ENCODE measurements at places on chromosomes 4 and X.
A peak's percentile ranks its signal among the peaks of the same experiment; 100 is the strongest.

DNA sequence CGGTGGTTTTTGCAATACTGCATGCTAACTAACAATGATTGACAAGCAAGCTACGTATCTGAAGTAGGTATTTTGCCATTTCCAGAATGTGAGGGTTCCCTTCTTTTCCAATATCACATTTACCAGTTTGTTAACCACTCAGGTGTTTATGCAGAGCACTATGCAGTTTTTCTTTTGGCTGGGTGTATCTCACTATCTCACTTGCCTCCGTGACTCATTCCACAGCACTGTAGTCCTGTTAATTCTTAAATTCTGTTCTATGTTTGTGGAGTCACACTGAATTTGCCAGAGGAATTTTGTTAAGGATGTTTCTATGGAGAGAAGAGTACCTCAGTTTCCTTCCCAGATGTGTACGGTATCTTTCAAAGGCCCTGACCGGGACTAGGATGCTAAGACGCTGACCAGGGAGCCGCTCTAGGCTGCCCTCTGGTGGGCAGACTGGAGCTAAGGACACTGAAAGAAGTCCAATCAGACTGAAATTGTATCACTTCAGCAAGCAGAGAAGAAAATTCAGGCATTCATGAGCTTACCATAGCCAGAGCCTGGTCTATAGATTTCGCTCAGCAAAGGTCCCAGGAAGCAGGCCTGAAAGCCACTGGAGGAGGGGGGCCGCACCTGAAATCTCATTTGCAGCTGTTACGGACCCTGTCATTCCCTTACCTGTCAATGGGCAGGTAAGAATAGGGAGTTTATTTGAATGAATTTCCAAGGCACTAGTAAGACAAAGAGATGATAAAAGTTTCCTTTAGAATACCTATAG, 388.4 kb upstream of the SPOCK3 start:
- no peak for DNase-seq

DNA sequence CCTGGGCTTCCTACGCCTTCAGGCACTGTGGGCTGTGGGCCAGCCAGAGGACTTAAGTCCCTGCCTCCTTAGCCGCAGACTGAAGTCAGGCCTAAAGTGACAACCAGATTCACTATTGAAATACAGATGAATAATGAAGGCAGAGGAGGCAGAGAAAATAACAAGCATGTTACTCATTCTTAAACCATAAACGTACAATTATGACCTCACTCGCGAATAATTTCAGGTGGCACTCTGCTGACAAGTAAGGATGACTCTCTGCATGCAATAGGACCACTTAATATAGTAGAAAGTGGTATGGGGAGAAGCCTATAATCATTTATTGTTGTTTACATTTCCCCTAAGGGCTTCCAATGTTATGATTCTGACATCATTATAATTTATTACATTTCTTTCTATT, 409.2 kb upstream of the FGF13 start:
- DNase-seq: no peak

GRCh38 chrX:65536291-65536690, 1.7 kb upstream of the LAS1L start:
- DNase-seq: peak; percentile 45

DNA sequence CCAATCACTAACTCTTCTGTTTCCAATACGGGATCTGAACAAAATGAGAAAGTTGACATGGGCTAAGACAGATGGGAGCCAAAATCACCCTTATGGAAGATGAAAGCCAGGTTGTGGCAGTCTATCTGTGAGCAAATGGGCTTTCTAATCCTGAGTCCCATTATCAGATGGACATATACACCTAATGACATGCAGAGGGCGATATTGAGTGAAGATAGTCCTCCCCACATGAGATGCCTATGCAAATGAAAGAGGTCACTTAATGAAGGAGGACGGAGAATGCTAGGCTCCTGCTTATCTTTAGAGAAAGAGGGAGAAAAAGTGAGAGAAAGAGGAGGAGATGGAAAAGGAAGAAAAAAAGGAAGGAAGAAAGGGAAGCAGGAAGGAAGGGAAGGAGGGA, 547.5 kb downstream of the NLGN4X start:
- DNase-seq: no peak

DNA sequence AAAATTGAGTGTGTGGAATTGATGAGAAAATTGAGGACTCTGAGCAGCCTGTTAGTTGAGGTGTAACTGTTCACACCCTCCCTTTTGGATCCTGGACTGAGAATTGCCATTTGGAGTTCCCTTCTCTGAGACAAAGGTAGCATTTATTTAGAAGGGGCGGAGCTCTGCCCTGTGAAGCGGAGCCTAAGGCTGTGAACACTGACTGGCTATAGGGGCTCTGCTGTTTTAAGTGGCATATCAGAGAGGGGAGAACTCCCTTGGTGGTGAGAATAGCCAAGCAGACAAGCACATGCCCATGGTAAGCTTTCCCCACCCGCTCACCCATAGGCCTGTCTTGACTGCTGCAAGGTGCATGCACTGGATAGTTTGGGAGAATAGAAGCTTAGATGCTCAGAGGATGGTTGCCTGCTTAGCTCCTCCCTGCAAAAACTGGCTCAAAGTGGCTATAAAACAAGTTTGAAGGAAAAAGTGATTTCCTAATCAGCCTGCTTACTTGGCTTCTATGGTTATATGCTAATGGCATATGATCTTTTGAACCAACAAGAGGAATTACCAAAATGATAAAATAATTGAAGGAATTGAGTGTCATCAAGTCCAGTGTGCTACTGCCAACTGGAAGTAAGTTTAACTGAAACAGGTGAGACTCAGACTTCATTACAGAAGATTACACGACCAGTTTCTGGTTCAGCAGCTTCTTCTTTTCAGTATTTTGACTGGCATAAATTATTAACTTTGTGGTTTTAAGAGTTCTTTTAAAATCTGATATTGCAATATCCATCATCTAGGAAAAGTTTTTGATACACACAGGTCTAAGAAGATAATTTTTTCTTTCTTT, 108.4 kb downstream of the AFF1 start:
- no peak for DNase-seq

All from DMS 273 treated with DMSO at 0.1 percent for 48 hours (cell line).